ENCODE measurements at places on chromosomes 12 and 14. TPM values are rescaled to one million over a fixed set of nuclear protein-coding genes. Genes with fewer than 3 reads are reported as not detected.

The GPR65 gene
- total RNA-seq = 0.40 TPM

The WSCD2 gene
- 2.0 TPM for total RNA-seq

GRCh38 chr12:77941401-77941800 lies 110.7 kb downstream of the NAV3 start:
- no peak for DNase-seq

DNA sequence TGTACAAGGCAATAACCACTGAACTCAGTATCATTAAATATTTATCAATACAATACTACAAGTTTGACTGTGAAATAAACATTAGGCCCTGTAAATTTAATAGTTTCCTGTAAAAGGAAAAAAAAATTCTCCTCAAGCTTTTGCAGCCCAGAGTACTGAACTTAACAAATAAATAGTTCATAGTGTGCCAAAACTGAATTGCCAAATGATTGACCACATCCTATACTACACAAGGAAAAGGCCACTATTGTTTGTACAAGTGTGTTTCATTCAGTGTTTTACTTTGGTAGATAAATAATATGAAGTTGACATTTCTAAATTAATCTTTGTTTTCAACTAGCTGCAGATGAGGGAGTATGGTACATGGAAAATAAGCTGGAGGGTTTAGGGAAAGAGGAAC lies 379.6 kb downstream of the FLRT2 start:
- DNase-seq = no peak

DNA sequence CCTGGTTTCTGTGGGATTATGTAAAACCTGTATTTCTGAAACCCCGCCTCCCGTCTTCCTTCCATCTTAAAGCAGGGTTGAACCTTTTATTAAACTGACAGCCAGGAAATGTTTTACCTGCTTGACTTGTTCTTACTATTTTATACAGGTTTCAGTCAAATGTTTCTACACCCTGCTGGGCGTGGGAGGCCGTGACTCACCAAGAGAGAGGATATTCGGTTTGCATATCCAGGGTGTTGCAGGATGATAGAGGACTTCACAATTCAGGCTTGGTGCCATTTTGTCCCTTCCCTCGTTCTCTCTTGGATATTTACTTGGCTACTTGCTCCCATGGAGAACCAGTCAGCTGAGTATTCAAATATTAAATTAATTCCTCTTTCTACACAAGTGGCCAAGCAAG lies 69.7 kb downstream of the ARF6 start:
- no peak for DNase-seq

GRCh38 chr14:67759916-67760315 lies 56.5 kb downstream of the ZFYVE26 start:
- DNase-seq = no peak

GRCh38 chr12:47812797-47813510 lies 6.7 kb downstream of the HDAC7 start:
- peak; percentile 93 for DNase-seq

- DNase-seq = no peak
Observed at GRCh38 chr12:52181746-52182145, 10.1 kb downstream of the KRT80 start.

DNA sequence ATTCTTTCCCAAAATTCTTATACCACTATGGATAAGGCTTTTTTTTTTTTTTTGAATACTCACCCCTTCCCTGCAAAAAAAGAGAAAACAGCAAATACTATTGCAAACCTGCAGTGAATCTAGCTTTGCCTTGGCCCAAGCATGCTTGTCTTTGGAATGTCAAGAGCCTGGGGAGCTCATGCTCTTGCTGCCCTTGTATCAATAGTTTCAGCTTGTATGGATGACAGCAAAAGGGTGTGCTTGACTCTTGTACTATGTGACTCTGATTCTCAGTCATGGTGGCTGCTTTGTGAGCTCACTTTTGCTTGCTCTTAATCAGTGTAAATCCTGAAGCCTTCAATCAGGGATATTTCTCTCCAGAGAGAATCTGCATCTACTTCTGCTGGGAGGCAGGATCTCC lies 149.2 kb downstream of the EMP1 start:
- no peak for DNase-seq

GRCh38 chr12:65392491-65392890 lies 114.0 kb downstream of the MSRB3 start:
- no peak for DNase-seq

GRCh38 chr12:54439096-54439495 lies 20.0 kb upstream of the ITGA5 start:
- no peak for DNase-seq

All from ovary (tissue), 10 donors.